ENCODE measurements at places on chromosomes 3 and 15. TPM values are rescaled to one million over a fixed set of nuclear protein-coding genes. Genes with fewer than 3 reads are reported as not detected.

DNA sequence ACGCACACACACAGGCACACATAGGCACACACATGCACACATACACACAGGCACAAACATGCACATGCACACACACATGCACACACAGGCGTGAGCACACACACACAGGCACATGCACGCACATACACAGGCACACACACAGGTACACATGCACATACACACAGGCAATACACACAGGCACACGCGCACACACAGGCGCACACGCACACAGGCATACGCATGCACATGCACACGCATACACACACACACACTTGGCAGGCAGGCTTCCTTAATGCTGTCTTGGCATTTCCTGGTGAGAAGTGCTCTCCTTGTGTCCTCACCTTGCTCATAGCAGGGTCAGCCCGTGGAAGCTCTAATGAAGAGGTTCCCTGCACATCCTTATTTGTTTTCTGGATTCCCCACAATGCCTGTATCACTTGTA is 8.4 kb upstream of the SLCO2A1 start:
- no peaks in the 10 kb centered on the region for H3K36me3 ChIP-seq
- H3K27ac ChIP-seq: no peak overlapping the region
- no peak for DNase-seq
- H3K27me3 ChIP-seq: no peaks in the 10 kb centered on the region

GRCh38 chr3:23999012-23999641 is 54.0 kb downstream of the NR1D2 start:
- no peaks in the 10 kb centered on the region for H3K36me3 ChIP-seq
- no peaks in the 10 kb centered on the region for H3K27me3 ChIP-seq
- DNase-seq: peak; percentile 76
- no peak overlapping the region for H3K27ac ChIP-seq
- no peaks in the 10 kb centered on the region for H3K4me1 ChIP-seq
- H3K4me3 ChIP-seq: no peak overlapping the region

ARRDC4 gene
- total RNA-seq: 3.4 TPM

DNA sequence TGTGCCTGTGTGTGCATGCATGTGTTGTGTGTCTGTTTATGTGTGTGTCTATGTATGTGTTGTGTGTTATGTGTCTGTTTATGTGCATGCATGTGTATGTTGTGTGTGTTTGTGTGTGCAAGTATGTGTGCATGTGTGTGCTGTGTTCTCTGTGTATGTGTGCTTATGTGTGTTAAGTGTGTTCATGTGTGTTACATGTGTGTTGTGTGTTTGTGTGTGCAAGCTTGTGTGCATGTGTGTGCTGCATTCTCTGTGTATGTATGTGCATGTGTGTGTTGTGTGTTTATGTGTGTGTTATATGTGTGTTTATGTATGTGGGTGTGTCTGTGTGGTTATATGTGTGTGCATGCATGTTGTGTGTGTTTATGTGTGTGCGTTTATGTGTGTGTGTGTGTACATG is 14.9 kb downstream of the UROC1 start:
- H3K36me3 ChIP-seq: no peaks in the 10 kb centered on the region
- H3K4me1 ChIP-seq: no peaks in the 10 kb centered on the region
- H3K4me3 ChIP-seq: no peak overlapping the region
- H3K27me3 ChIP-seq: no peaks in the 10 kb centered on the region

DNA sequence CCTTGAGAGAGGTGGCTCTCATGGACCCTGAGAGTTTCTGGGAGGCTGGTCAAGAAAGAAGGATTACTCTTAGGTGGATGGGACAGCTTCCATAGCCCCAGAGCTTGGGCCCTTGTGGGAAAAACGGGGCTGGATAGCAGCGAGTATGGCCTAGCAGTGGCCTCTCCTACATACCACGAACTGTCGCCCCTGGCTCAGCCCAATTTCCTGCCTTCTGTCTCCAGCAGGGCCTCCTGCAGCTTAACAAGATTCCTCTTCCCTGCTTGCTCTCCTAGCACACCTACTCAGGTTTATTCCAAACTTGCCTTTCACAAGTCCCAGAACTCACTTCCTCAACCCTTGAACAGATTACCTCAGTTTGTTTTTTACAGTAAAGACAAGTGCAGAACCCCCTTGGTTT is 139.7 kb upstream of the TPM1 start:
- no peaks in the 10 kb centered on the region for H3K4me1 ChIP-seq
- H3K27ac ChIP-seq: no peak overlapping the region
- DNase-seq: no peak
- H3K27me3 ChIP-seq: no peaks in the 10 kb centered on the region
- H3K36me3 ChIP-seq: no peaks in the 10 kb centered on the region

- no peaks in the 10 kb centered on the region for H3K27me3 ChIP-seq
- H3K27ac ChIP-seq: no peak overlapping the region
- no peak overlapping the region for H3K4me3 ChIP-seq
- DNase-seq: no peak
- no peaks in the 10 kb centered on the region for H3K36me3 ChIP-seq
- H3K4me1 ChIP-seq: no peaks in the 10 kb centered on the region
Measured at GRCh38 chr15:39417366-39418134, 163.3 kb upstream of the THBS1 start.

CHST13 gene
- total RNA-seq: 39.1 TPM

ANKDD1A gene
- total RNA-seq: 0.65 TPM

CRYGS gene
- total RNA-seq: 1.2 TPM

MESP2 gene
- total RNA-seq: not detected

CMTM7 gene
- total RNA-seq: 4.3 TPM

- no peaks in the 10 kb centered on the region for H3K27me3 ChIP-seq
- H3K4me1 ChIP-seq: peaks cover 14% of the 10 kb centered on the region
- H3K36me3 ChIP-seq: peaks cover 7% of the 10 kb centered on the region
- peak; percentile 75 for DNase-seq
Measured at GRCh38 chr3:142447301-142447851, 461 bp downstream of the XRN1 start.

DNA sequence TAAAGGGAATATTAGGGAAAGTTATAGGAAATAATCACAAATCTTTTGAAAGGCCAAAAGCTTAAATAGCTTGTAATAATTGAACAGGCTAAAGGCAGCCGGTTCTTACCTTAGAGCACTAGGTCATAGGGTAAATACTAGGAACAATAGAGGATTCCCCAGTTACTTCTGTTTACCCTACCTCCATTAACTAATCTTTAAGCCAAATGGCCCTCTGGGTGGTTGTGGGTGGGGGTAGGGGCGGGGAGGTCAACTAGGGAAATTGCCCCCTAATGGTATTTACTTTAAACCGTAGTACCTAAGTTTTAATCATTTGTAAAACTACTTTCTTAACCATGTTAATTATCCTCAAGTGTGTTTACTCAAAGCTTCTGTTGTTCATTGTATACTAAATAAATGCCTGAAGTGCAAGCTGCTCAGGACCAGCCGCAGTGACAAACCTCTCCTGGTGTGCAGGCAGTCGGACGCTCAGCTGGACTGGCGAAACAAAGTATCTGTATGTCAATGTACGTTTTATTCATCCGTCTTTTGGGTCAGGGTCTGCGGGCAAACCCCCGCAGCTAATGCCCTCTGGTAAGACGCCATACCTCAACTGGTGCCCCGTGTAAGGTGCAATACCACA is 18.9 kb downstream of the MAGEL2 start:
- no peaks in the 10 kb centered on the region for H3K4me1 ChIP-seq
- no peaks in the 10 kb centered on the region for H3K36me3 ChIP-seq
- DNase-seq: no peak
- H3K27me3 ChIP-seq: no peaks in the 10 kb centered on the region

GRCh38 chr15:63191895-63192618 is 2.7 kb downstream of the RAB8B start:
- no peak for DNase-seq
- H3K4me3 ChIP-seq: no peak overlapping the region
- no peaks in the 10 kb centered on the region for H3K27me3 ChIP-seq
- peak overlapping the region; percentile 48 for H3K27ac ChIP-seq

TTLL13 gene
- total RNA-seq: 0.08 TPM

Measured in liver (tissue), 10 donors.